ENCODE measurements at places on chromosomes 7 and 10.

GRCh38 chr7:26091933-26092332 lies 60.1 kb upstream of the NFE2L3 start:
- DNase-seq = no peak

DNA sequence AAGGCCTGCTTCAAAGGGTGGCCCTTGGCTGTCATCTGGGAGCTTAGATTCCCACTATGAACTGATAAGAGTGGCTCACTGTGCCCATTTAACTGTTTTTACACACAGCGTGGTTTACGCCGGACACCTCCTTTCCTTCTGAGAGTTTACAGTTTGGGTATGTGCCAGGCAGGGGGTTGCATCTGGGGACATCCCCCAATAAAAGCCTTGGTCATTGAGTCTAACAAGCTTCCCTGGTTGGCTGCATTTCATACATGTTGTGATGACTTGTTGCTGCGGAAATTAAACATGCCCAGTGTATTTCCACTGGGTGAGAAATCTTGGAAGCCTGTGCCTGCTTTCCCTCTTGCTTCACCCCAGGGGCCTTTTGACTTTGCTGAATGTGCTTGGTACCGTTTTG lies 264.1 kb upstream of the NPY start:
- no peak for DNase-seq

- DNase-seq = no peak
Measured at GRCh38 chr7:39313974-39314373, 252.2 kb upstream of the YAE1 start.

- DNase-seq = no peak
Measured at GRCh38 chr10:75957314-75958120, 526.1 kb downstream of the LRMDA start.

DNA sequence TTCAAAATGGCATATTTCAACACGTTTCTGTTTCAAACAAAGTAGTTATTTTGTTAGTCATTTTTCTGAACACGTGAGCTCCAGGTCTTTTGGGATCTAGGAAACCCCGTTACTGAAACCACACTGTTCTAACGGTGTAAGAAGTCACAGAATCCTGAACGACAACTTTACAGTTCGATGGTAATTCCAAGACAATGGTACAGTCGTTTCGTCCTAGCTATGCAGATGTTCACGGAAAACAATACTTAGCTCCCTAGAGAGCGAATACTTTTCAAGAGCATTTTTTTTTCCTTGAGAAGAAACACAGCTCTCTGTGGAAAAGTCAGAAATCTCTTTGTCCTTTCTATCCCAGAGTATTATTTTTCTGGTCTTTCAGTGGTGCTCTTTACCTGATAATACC lies 254.1 kb downstream of the ADARB2 start:
- no peak for DNase-seq

GRCh38 chr10:1093696-1094095 lies 37.5 kb downstream of the WDR37 start:
- no peak for DNase-seq

GRCh38 chr7:1554333-1555045 lies 1.5 kb downstream of the TMEM184A start:
- no peak for DNase-seq

GRCh38 chr10:133096616-133097269 lies 9.0 kb downstream of the ADGRA1 start:
- DNase-seq = no peak
